Glomerular endothelial cell (primary cell): ENCODE measurements at places on chromosomes 16 and 17. TPM values are rescaled to one million over a fixed set of nuclear protein-coding genes. Genes with fewer than 3 reads are reported as not detected.

TP53TG3B gene
- not detected in 2 replicates for total RNA-seq

SLFN12 gene
- 27.6 and 33.2 TPM in 2 replicates for total RNA-seq

KRTAP2-2 gene
- total RNA-seq = not detected in 2 replicates

PSMD7 gene
- total RNA-seq = 81.8 and 82.1 TPM in 2 replicates

TBC1D3C gene
- not detected in 2 replicates for total RNA-seq

SCNN1G gene
- not detected in 2 replicates for total RNA-seq

CES4A gene
- 0.53 and 2.6 TPM in 2 replicates for total RNA-seq

DPEP3 gene
- total RNA-seq = not detected in 2 replicates

TVP23A gene
- not detected in 2 replicates for total RNA-seq

CCDC200 gene
- 1.5 TPM in 1 of 2 replicates, not detected in the other for total RNA-seq

TNS4 gene
- total RNA-seq = not detected in 2 replicates

KRTAP9-4 gene
- not detected in 2 replicates for total RNA-seq

ITGA2B gene
- total RNA-seq = 0.23 and 0.24 TPM in 2 replicates

CDK3 gene
- total RNA-seq = 1.7 and 3.3 TPM in 2 replicates

NUPR1 gene
- total RNA-seq = 0.10 and 0.23 TPM in 2 replicates

PRSS22 gene
- total RNA-seq = 0.44 TPM in 1 of 2 replicates, not detected in the other

ERBB2 gene
- total RNA-seq = 18.5 and 20.1 TPM in 2 replicates

MT1H gene
- not detected in 2 replicates for total RNA-seq

CCDC78 gene
- total RNA-seq = 0.41 and 3.9 TPM in 2 replicates

KRT40 gene
- total RNA-seq = not detected in 2 replicates

GP1BA gene
- total RNA-seq = not detected in 2 replicates
